ENCODE measurements at places on chromosomes 11 and 22. TPM values are rescaled to one million over a fixed set of nuclear protein-coding genes. Genes with fewer than 3 reads are reported as not detected.

GRCh38 chr22:21731503-21731902 is 4.1 kb downstream of the YPEL1 start:
- H3K4me3 ChIP-seq: no peak overlapping the region
- peaks cover 2% of the 10 kb centered on the region for H3K4me1 ChIP-seq
- no peak for DNase-seq
- no peaks in the 10 kb centered on the region for H3K36me3 ChIP-seq
- no peaks in the 10 kb centered on the region for H3K27me3 ChIP-seq
- no peak overlapping the region for H3K27ac ChIP-seq

APOL5 gene
- 0.18 TPM for total RNA-seq

DNA sequence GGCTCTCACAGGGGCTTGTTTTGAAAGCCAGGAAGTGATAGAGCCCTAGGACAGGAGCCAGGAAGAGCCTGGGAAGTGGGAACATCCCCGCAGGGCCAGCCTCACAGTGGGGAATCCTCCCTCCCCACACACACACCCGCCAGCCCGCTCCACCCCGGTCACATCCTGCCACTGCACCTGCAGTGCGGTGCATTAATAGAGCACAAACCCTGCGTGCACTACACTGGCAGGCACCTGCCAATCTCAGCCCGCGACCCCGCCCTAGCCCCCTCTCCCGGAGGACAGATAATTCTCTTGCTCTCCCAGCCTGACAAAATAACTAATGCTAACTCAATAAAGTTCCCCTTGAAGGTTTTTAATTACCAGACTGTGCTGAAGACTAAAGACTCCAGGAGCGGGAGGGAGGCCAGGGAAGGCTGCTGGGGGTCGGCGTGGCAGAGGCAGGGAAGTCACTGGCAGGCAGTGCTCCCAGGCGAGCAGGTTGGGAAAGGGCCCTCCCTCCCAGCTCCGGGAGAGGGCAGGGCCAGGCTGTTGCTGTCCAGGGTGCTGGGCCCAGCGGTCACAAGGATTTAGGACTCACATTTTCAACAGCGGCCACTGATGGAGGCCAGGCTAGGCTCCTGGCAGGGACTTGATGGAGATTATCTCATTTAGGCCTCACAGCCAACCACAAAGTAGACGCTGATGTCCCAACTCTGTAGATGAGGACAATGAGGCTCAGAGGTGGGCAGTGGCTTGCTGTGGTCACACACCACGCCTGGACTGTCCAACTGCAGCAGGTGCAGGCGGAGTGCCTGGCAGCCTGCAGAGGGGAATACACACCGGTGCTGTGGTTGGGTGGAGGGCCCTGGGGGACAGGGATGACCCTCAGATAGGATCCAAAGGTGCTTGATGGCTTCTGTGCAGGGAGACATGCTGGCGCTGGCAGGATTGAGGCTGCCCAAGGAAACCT is 23.9 kb upstream of the TCF20 start:
- peaks cover 13% of the 10 kb centered on the region for H3K27me3 ChIP-seq
- no peak overlapping the region for H3K4me3 ChIP-seq
- H3K36me3 ChIP-seq: no peaks in the 10 kb centered on the region

OR52H1 gene
- 0.28 TPM for total RNA-seq

DNA sequence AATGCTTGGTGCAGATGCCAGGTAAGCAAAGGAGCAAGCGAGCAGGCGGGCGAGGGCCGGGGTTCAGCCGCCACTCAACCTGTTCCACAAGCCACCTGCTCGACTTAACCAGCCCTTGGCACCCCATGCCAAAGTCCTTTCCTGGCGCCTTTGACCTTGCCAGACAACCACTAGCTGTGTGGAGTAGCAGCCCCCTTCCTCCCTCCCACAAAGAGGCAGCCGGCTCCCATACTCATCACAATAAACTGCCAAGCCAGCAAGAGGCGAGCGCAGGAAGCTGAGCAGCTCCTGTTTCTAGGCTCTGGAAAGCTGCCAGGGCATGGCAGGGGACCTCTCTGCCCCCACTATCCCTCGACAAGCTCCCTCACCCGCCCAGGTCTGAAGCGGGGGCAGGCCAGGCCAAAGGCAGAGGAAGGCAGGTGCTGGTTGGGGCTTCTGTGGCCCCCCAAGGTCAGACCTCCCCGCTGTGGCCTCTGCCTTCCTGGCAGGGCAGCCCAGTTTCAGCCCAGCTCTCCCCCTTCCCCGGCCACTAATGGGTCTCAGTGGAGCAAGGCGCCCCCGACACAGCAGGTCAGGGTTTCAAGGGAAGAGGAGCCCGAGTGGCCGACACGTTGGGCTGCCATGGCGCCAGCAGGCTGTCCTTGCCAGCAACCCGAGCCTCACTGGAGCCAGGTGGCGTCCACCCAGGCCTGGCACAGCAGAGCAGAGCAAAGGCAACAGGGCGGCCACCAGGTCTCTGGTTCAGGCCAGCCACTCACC is 15.3 kb downstream of the MACROD1 start:
- no peak overlapping the region for H3K4me3 ChIP-seq
- H3K27ac ChIP-seq: no peak overlapping the region
- H3K36me3 ChIP-seq: no peaks in the 10 kb centered on the region
- no peaks in the 10 kb centered on the region for H3K4me1 ChIP-seq
- no peaks in the 10 kb centered on the region for H3K27me3 ChIP-seq

DNA sequence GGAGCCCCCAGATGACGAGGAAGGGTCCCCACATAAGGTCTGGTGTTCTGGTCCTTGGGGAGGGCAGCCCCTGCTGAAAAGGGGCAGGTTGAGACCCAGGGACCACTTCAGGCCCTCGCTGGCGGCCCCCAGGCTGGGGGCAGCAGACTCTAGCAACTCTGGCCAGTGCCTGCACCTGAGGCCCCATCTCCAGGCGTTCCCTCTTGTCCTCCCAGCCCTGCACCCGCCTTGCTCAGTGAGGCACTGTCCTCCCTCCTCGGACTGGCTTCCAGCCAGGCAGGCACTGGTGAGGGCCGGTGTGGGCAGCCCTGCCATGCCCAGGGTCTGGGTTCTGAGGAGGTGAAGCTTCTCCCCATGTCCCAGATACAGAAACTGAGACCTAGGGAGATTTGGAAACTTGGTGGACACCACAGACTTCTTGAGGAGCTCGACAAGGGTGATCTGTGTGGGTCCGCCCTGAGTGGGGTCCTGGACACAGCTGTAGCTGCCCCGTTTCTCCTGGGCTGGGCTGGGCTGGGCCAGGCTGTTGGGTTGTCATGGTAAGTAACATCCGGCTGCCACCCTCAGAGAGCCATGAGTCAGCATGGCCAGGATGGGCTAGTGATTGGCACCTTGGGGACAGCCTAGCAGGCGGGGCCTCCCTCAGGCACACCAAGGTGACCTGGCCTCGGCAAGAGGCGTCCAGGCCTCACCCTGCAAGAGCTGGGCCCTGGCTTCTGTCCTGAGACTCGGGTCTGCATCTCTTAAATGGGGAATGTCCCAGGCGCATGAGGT is 11.1 kb upstream of the PHLDA2 start:
- peaks cover 2% of the 10 kb centered on the region for H3K4me1 ChIP-seq
- no peak overlapping the region for H3K27ac ChIP-seq
- H3K36me3 ChIP-seq: peaks cover 12% of the 10 kb centered on the region
- DNase-seq: no peak
- H3K27me3 ChIP-seq: no peaks in the 10 kb centered on the region

OR4A16 gene
- total RNA-seq: not detected

DNA sequence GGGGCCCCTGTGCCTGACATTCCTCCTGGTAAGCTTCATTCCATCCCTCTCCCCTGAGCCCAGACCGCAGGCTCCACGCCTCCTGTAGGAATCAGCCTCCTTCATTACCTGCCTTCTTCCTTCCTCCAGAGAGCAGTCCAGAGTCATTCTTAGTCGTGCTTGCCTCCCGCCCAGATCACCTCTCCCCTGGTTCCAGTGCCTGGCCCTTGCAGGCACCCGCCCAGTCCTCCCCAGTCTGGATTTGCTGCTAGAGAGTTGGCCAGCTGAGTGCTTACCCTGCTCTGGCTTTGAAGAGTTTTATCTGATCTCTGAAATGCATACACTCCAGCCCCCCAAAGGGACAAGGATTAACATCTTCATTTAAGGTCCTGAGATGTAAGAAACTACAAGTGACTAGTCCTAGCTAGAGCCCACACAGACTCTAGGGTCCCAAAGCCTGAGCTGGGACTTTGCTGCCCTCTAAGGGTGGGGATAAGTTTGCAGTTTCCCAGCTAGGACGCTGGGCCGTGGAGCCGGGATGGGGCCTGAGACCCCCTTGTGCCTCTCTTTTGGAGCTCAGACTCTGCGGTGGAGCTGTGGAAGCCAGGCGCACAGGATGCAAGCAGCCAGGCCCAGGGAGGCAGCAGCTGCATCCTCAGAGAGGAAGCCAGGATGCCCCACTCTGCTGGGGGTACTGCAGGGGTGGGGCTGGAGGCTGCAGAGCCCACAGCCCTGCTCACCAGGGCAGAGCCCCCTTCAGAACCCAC is 1.6 kb downstream of the NR1H3 start:
- peaks cover 6% of the 10 kb centered on the region for H3K36me3 ChIP-seq
- no peak overlapping the region for H3K4me3 ChIP-seq
- peaks cover 21% of the 10 kb centered on the region for H3K4me1 ChIP-seq
- H3K27me3 ChIP-seq: no peaks in the 10 kb centered on the region
- peak; percentile 30 for DNase-seq
- 0 out of 2 replicates have a peak overlapping the region, but pooled peaks have one; percentile 10 for H3K27ac ChIP-seq

OR5B21 gene
- total RNA-seq: not detected

GRCh38 chr22:30253205-30253852 is 6.8 kb upstream of the LIF start:
- H3K4me3 ChIP-seq: no peak overlapping the region
- no peaks in the 10 kb centered on the region for H3K36me3 ChIP-seq
- H3K4me1 ChIP-seq: peaks cover 42% of the 10 kb centered on the region
- H3K27ac ChIP-seq: peak overlapping the region; percentile 76

TXNRD2 gene
- 15.6 TPM for total RNA-seq

GALNT18 gene
- 11.3 TPM for total RNA-seq

- DNase-seq: no peak
- peaks cover 13% of the 10 kb centered on the region for H3K27me3 ChIP-seq
- peaks cover 3% of the 10 kb centered on the region for H3K4me1 ChIP-seq
- peaks cover 17% of the 10 kb centered on the region for H3K36me3 ChIP-seq
These were observed 14.9 kb upstream of the PRG2 start for GRCh38 chr11:57405271-57405860.

SEPTIN3 gene
- under 0.01 TPM for total RNA-seq

DNA sequence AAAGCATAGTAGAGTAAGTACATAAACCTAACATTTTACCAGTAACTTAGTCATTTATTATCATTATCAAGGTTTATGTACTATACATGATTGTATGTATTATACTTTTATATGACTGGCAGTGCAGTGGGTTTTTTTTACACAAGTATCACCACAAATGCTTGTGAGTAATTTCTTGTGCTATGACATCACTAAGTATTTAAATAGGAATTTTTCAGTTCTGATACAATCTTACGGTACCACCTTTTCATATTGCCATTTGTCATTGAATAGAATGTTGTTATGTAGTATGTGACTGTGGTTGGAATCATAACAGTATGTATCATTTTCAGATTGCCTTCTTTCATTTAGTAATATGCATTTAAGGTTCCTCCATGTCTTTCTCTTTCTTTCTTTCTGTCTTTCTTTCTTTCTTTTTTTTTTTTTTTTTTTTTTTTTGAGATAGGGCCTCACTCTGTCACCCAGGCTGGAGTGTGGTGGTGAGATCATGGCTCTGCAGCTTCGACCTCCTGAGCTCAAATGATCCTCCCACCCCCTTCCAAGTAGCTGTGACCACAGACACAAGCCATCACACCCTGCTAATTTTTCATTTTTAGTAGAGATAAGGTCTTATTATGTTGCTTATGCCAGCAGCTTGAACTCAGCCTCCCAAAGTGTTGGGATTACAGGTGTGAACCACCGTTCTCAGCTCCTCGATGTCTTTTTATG is 18.6 kb downstream of the ATM start:
- no peak overlapping the region for H3K4me3 ChIP-seq
- DNase-seq: peak; percentile 20
- H3K27me3 ChIP-seq: no peaks in the 10 kb centered on the region
- H3K27ac ChIP-seq: no peak overlapping the region
- no peaks in the 10 kb centered on the region for H3K4me1 ChIP-seq

MOGAT2 gene
- not detected for total RNA-seq

DNA sequence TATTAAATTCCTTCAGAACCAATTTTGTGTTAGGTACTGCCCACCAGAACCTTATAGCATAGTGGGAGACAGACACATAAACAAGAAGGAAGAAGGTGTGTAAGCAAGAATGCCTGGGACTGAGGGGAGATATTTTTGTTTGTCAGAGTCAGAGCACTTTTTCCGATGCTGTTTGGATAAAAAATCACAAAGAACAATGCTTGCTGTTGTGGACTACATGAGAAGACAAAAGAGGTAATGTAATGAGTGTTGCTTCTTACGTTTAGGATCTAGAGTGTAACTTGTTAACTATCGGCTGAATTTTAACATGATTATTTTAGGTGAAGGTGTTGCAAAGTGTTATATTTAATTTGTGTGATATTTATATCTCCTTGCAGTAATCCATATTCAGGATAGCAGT is 84.9 kb downstream of the ATM start:
- no peaks in the 10 kb centered on the region for H3K27me3 ChIP-seq
- no peak overlapping the region for H3K27ac ChIP-seq
- H3K36me3 ChIP-seq: peaks cover 21% of the 10 kb centered on the region
- no peaks in the 10 kb centered on the region for H3K4me1 ChIP-seq
- no peak for DNase-seq

GRCh38 chr11:69489031-69489745 is 7.7 kb downstream of the LINC01488 start:
- H3K4me3 ChIP-seq: no peak overlapping the region
- H3K27ac ChIP-seq: no peak overlapping the region
- no peaks in the 10 kb centered on the region for H3K36me3 ChIP-seq
- H3K27me3 ChIP-seq: peaks cover 2% of the 10 kb centered on the region

ANKK1 gene
- not detected for total RNA-seq

DNA sequence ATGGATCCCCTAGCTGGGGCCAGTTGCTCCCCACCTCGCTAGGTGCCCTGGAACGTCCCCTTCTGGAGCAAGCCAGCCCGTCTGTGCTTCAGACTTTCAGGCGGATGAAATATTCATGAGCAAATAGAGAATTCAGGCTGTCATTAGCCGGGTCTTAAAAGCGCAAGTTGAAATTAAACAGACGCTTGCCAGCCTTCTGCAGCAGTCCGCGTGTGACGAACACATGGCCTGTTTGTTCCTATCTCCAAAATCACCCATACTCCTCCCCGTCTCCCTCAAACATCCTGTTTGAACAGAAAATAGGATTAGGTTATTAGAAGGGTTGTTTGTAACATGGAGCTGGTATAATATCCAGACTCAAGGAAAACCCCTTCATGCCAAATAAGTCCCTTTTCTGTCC is 38.7 kb downstream of the MYO18B start:
- H3K36me3 ChIP-seq: no peaks in the 10 kb centered on the region
- H3K4me1 ChIP-seq: no peaks in the 10 kb centered on the region
- H3K27ac ChIP-seq: no peak overlapping the region
- no peak for DNase-seq
- peaks cover 2% of the 10 kb centered on the region for H3K27me3 ChIP-seq

GRCh38 chr22:28450109-28450508 is 229.5 kb downstream of the TTC28 start:
- H3K4me1 ChIP-seq: no peaks in the 10 kb centered on the region
- no peaks in the 10 kb centered on the region for H3K27me3 ChIP-seq
- no peak overlapping the region for H3K27ac ChIP-seq
- H3K4me3 ChIP-seq: no peak overlapping the region
- H3K36me3 ChIP-seq: no peaks in the 10 kb centered on the region
- DNase-seq: peak; percentile 9
